ENCODE measurements at places on chromosomes 13 and 19.

DNA sequence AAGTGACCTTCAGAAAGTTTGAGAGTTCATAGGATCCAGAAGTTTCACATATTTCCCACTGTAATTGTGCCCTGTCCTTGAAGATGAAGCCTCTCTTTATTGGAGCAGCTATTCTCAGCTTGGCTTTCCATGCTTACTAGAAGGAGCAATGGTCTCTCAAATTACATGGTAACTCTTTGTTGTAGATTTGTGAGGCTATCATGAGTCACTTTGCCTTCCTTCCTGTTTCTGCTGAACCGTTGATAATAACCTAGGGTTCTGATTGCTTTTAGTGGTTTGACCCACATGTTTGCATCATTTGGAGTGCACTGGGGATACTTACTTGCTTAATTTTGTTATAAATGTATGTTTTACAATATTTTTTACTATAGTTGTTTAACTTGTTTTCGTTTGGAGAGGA, 772.9 kb upstream of the SLITRK6 start:
- no peak for DNase-seq

DNA sequence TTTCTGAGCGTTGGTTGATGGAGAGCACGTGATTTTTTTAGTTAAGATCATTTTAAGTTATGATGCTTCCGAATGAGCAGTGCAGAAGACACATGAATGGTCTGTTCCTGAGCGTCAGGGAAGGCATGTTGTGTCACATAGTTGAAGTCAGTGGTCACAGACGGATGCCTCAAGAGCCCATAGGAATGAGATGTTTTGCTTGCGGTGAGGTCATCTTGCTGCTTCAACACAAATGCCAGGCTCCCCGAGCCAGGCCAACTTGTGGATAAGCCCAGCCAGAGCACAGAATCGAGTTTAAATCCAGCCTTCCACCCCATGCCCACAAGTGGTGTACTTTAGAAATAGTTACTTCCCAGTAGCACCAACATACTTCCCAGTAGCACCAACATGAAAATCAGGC, 5.4 kb downstream of the UPF3A start:
- no peak for DNase-seq

GRCh38 chr19:4015705-4016402, 8.3 kb downstream of the PIAS4 start:
- no peak for DNase-seq

- DNase-seq: no peak
Observed at GRCh38 chr13:110524541-110525257, 36.8 kb downstream of the RAB20 start.

GRCh38 chr19:10766671-10767201, 48.9 kb downstream of the DNM2 start:
- no peak for DNase-seq

- DNase-seq: no peak
Observed at GRCh38 chr13:20448470-20448869, 77.2 kb downstream of the CRYL1 start.

- no peak for DNase-seq
Observed at GRCh38 chr13:26236296-26236695, 14.2 kb upstream of the RNF6 start.

DNA sequence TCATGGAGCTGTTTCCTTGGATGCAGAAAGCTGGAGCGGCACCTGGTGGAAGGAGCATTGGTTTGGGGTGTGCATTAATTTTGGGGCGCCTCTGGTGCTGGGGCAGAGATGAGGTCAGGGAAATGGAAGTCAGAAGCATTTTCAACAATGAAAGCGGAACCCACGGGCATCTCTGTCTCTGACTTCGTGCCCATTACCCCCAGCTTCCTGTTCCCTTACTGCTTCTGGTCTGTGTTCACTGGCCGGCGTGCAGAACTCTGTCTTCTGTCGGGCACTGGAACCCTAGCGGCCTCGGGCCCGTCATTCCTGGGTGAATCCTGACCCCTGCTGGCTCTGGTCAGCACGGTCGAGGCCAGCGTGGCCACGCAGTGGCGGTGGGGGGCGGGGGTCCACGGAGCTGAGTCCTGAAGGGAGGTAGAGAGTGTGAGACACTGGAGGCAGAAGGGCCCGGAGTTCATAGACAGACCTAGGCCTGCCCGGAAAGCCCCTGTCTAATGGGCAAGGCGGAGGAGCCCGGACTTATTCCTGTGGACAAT, 7.9 kb upstream of the LINGO3 start:
- no peak for DNase-seq

- no peak for DNase-seq
Observed at GRCh38 chr13:37342205-37342604, 236.7 kb upstream of the CSNK1A1L start.

DNA sequence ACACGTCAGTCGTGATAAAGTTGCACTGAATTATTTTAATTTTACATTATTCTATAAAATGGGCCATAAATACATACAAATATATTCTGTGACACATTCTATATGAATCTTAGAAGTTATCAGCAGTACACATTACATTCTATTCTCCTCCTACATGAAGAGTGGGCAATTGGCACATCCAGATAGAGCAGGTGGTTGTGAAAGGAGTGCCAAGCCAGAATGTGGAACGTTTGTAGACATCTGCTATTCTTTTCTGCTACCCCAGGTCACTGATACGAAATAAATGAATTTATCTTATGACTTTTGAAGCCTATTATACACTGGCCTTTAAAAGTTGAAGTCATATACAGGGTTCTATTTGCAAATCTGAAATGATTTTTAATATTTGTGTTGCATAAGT, 373.2 kb downstream of the PCDH17 start:
- DNase-seq: no peak

DNA sequence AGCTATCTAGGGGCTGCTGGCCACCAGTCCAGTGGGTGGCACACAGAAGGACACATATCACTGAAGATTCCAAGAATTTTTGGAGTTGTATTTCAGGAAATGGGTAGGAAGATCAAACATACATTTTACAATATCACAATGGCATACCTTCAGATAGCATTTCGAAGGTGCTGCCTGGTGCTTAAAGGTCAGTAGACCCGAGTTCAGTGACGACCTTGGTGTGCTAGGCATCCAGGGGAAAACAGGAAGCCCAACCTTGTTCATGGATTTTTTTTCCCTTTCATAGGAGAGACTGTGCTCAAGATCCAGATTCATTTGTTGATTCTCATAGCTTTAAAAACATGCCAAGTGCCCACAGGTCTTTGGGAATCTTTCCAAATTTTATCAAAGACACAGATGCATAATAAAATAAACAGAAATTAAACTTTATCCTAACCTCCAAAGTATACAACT, 51.0 kb upstream of the RCBTB2 start:
- DNase-seq: no peak

- no peak for DNase-seq
Observed at GRCh38 chr13:105116966-105117365, 1418.5 kb downstream of the EFNB2 start.

- peak; percentile 53 for DNase-seq
Observed at GRCh38 chr13:77980592-77980991, 62.0 kb upstream of the EDNRB start.

DNA sequence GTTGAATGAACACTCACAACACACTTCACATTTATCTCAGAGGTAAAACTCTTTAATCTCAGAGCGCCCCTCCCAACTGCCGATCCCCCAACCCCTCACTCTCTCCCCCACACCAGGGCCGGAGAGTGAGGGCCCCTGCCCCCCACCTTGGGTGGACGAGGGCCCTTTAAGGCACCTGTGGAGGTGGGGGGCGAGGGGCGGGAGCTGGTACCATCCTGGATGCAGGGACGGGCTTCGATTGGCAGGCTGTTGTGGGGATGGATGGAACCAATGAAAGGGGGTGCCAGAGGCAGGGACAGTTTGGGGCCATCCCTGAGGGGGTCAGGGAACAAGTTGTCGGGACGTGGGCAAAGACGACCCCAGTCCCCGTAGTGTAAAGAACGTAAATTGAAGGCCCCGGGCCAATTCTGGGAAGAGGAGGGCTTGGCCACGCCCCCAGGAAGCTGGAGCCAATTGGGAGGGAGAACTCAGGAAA, 1.7 kb upstream of the PNKP start:
- no peak for DNase-seq

- no peak for DNase-seq
Observed at GRCh38 chr19:52211926-52212571, 22.2 kb downstream of the PPP2R1A start.

DNA sequence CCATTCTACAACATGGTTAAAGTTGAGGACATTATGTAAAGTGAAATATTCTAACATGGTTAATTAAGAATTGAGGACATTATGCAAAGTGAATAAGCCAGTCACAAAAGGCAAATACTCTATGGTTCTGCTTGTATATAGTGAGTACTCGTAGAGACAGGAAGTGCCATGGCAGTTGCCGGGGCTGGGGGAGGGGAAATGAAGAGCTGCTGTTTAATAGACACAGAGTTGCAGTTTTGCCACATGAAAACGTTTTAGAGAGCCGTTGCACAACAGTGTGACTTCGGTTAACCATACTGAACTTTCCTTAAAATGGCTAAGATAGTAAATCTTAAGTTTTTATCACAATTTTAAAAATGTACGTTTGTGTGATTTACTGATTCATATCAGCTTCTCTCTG, 176.9 kb downstream of the SHISA2 start:
- no peak for DNase-seq

- peak; percentile 17 for DNase-seq
Observed at GRCh38 chr19:5718037-5718578, 1.8 kb downstream of the LONP1 start.
